ENCODE measurements at places on chromosomes 4 and X. TPM values are rescaled to one million over a fixed set of nuclear protein-coding genes. Genes with fewer than 3 reads are reported as not detected.

- DNase-seq, result no peak
Measured at GRCh38 chr4:165699055-165699454, 174.0 kb upstream of the TLL1 start.

- no peak for DNase-seq
Measured at GRCh38 chr4:104879367-104879766, 267.3 kb upstream of the TET2 start.

DNA sequence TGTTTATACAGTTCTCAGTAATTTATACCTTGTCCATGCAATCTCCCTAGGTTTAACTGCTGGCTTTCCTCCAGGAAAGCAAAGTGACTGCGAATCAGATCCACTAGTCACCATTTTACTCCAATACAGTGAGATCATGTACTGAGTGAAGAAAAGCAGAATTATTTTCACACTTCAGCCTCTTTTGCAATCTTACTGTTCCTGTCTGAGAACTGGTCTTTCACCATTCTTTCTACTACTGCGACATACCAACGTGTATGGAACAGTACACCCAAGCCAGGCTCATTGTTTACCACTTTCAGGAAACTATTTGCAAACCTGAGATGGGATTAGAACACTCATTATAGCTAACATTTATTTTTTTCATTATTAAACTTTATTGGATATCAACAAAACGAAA is 8.0 kb upstream of the MSL3 start:
- no peak for DNase-seq

DNA sequence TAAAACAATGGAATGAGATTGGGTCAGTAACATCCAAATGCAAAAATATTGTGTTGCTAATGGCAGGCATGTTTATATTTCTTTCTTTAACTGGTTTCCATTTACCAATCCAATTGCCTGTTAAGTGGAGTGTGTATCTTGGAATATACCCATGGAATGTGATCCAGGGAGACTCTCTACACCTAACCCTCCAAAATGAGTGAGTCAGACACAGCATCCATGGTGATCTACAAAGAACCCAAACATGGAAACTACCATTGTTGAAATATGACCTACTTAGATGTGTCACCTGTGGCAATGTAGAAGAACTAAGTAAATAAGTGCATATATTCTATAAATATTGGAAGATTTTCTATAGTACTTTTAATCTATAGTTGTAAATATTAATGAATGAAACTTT is 110.3 kb downstream of the AREG start:
- no peak for DNase-seq

- DNase-seq, result no peak
Measured at GRCh38 chr4:84032372-84032771, 466.7 kb downstream of the NKX6-1 start.

DNA sequence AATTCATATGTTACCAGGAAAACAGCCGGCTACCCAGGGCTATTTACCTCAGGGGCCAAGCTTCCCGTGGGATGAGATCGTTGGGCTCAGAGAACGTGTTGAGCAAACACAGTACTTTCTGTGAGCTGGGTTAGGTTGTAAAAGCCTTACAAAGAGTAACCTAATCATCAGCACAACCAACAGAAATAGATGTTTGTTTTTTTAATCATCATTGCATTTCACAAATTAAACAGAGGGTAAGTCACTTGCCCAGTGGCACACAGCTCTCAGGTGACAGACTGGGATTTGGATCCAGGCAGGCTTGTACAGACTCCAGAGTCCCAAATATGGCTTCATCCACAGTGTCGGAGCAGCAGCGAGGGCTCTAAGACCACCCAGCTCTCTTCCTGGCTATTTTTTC is 20.1 kb downstream of the SPON2 start:
- DNase-seq, result no peak

DNA sequence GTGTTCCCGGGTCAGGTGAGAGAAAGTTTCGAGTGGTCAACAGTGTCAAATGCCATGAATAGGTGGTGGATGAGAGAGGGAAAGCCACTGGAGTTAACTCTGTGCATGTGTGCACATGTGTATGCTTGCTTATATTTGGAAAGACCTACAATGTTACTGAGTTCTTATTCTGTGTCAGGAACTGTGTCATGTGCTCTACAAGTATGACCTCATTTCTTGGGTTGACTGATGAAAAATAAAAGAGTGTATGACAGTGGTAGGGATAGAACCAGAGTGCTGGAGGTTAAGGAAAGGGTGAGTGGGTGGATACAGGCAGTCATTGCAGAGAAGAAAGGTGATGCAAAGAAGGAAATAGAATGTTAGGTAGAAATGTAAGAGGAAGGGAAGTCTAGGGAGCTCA is 22.1 kb upstream of the DGKK start:
- DNase-seq, result no peak

DNA sequence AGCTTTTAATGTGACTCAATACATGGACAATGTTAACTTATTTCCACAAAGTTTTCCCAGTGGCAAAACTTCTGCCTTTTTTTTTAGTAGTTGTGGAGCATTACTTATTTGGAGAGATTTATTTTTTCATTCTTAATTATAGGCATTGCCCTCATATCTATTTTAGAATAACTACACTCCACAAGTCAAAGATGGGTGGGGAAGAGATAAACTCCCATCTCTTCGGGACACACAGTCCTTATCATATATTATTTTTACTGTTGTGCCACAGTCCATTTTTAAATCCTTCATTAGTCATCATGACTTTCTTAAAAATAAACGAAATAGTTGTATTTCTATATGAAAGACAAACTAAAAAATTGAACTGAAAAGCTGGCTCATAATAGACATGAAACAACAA is 1.2 kb downstream of the DMD start:
- no peak for DNase-seq

CXCL5 gene
- total RNA-seq, result not detected

TMSB15A gene
- total RNA-seq, result 0.37 TPM

ITM2A gene
- total RNA-seq, result 138 TPM
